ENCODE measurements at places on chromosomes 3 and 15. TPM values are rescaled to one million over a fixed set of nuclear protein-coding genes. Genes with fewer than 3 reads are reported as not detected.

PCOLCE2 gene
- 3.2 TPM for total RNA-seq

UBA3 gene
- total RNA-seq, result 41.1 TPM

CD96 gene
- total RNA-seq, result not detected

MRPL46 gene
- total RNA-seq, result 15.4 TPM

ACTC1 gene
- not detected for total RNA-seq

EFL1 gene
- 44.7 TPM for total RNA-seq

All from MCF 10A (cell line).